Myometrial cell (primary cell): ENCODE measurements at places on chromosomes 4 and X. TPM values are rescaled to one million over a fixed set of nuclear protein-coding genes. Genes with fewer than 3 reads are reported as not detected.

LDOC1 gene
- total RNA-seq = 15.2 and 24.8 TPM in 2 replicates

XAGE2 gene
- not detected in 2 replicates for total RNA-seq

MGARP gene
- 15.4 and 17.6 TPM in 2 replicates for total RNA-seq

PAGE2B gene
- not detected in 2 replicates for total RNA-seq

FAM47A gene
- total RNA-seq = not detected in 2 replicates

CTAG1B gene
- total RNA-seq = not detected in 2 replicates

EDNRA gene
- 0.71 and 0.86 TPM in 2 replicates for total RNA-seq

SPANXN5 gene
- not detected in 2 replicates for total RNA-seq

MAGEA6 gene
- not detected in 2 replicates for total RNA-seq

TMEM31 gene
- total RNA-seq = not detected in 2 replicates

FHDC1 gene
- total RNA-seq = under 0.01 and 0.18 TPM in 2 replicates

CLDN34 gene
- total RNA-seq = 2.7 TPM in 1 of 2 replicates, not detected in the other

GPRASP3 gene
- 2.5 and 2.6 TPM in 2 replicates for total RNA-seq

POLN gene
- under 0.01 and 0.18 TPM in 2 replicates for total RNA-seq

DCHS2 gene
- total RNA-seq = not detected in 2 replicates

GLOD5 gene
- not detected in 2 replicates for total RNA-seq

TRPC5OS gene
- total RNA-seq = not detected in 2 replicates

GPRASP2 gene
- total RNA-seq = 10.7 and 24.6 TPM in 2 replicates

MBNL3 gene
- 0.86 and 17.0 TPM in 2 replicates for total RNA-seq

PIM2 gene
- total RNA-seq = 6.9 and 7.4 TPM in 2 replicates

CD38 gene
- total RNA-seq = not detected in 2 replicates

ARR3 gene
- not detected in 2 replicates for total RNA-seq

S100G gene
- not detected in 2 replicates for total RNA-seq

APBB2 gene
- 105 and 106 TPM in 2 replicates for total RNA-seq
